ENCODE measurements at places on chromosomes 2 and 18.

GRCh38 chr2:99554238-99554637 is 64.4 kb upstream of the REV1 start:
- no peak for DNase-seq

- no peak for DNase-seq
Observed at GRCh38 chr2:76946631-76947145, 575.5 kb downstream of the LRRTM4 start.

DNA sequence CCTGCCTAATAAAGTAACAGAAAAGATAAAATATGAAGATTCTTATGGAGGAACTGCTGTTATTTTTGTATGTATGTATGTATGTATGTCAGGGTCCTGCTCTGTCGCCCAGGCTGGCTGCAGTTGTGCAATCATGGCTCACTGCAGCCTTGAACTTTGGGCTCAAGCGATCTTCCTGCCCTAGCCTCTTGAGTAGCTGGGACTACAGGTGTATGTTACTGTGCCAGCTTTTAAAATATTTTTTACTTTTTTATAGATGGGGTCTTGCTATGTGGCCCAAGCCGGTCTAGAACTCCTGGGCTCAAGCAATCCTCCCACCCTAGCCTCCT is 26.7 kb downstream of the ANKRD29 start:
- DNase-seq: no peak

DNA sequence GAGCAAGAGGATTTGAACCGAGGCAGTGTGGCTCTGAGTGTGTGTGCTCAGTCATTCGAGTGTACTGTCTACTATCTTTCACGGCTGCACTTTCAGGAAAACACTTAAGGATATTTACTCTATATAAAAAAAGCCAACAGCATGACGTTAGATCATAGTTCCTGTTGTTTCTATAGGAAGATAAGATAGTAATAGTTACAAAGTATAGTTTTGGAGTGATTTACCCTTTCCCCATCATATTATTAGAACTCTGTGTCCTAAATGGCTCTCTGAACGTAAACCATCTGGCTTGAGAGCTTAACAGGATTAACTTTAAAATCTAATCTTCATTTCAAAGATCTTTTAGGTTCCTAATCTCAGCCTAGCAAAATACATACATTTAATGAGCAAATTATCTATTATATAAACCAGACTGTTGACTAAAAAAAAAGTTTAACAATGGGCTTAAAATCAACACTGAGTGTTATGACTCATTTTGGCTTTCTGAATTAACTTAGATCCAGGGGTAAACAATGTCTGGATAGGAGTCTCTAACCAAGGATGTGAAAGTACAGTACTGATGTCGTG is 150.3 kb upstream of the DNMT3A start:
- DNase-seq: no peak

GRCh38 chr2:129912871-129913694 is 66.4 kb upstream of the RAB6C start:
- no peak for DNase-seq

DNA sequence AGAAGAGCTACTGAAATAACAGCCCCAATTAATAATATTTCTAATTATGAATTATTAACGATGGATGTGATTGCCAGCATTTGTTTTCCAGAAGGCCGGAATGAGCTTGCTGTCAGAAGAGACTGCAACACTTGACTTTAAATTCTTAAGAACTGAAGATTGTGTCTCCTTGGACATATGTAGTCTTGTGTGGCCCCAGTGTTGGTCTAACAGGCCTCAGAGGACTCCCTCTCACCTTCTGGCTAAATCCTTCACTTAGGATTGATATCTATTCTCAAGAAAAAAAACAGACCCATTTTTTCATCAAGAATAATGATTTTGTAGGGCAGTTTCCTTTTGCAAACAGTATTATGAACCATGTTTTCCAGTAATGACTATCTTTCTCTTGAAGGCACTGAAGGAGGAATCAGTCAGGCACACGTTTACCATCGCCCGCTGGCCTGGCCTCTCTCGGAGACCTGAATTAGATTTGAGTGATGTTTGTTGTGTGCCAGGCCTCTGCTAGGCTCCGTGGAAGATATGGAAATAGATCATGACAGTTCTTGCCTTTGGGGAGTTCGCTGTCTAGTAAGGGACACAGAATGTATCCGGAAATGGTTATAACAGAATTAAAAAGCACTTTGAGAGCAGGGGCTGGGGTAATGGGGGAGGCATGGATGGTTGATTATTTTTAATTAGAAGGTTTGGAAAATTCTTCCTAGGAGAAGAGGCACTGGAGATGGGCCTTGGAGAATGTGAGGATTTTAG is 258.0 kb downstream of the MYCN start:
- DNase-seq: no peak

DNA sequence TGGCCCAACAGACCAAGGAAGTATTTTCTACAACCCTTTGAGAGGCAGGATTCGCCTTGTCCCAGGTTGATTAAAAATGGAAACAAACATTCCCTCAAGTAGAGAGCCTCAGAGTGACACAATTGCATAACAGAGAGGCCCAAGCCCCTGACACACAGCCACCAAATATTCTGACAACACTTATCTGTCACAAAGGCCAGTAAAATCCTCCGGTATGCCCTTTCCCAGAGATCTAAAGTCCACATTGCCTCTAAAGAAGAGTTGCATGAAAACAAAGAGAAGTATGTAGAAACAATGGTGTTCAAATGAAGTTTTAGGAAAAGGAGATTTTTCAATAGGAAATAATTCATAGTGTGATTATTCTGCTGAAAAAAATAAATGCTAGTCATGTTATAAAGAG is 32.1 kb downstream of the DSEL start:
- no peak for DNase-seq

DNA sequence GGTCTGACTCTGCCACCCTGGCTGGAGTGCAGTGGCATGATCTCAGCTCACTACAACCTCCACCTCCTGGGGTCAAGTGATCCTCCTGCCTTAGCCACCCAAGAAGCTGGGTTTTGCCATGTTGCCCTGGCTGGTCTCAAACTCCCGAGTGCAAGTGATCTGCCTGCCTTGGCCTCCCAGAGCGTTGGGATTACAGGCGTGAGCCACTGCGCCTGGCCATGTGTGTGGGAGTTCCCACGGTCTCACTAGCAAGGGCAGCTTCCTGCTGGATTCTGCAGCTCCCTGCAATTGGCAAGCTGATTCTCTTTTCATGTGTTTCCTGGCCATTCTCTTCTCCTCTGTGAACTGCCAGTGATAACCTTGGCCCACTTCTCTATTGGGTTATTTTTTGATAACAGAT is 84.0 kb downstream of the USP40 start:
- no peak for DNase-seq

GRCh38 chr2:194723446-194723845 is 933.6 kb upstream of the SLC39A10 start:
- DNase-seq: no peak

GRCh38 chr18:48404716-48405507 is 4.3 kb downstream of the ZBTB7C start:
- no peak for DNase-seq
